ENCODE measurements at places on chromosomes 7 and 10.

DNA sequence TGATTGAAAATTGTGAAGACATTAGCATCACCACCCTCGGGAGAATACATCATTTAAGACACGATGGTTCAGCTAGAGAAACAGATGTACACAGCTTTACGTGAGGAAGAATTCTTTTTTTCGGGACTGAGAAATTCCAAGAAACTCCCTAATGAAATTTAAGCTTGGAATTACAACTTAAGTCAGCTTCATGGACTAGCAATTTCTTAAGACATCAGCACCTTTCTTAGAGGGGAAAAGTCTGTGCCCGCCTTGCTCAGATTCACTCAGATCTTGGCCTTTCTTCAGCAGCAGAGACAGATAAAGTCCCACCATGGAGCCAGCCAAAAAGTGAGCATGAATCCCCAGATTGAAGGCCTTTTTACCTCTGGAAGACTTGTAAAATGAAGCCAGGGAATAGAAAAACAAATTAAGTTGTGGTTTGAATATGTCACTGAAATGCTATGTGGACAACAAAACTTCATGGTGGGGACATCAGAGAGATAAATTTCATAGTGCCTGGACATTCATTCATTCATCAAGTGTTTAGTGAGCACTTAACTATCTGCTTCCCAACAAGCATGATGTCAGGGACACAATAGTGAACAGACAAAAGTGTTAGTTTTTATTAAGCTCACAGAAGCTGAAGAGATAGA lies 32.1 kb downstream of the PRKG1 start:
- DNase-seq = no peak

DNA sequence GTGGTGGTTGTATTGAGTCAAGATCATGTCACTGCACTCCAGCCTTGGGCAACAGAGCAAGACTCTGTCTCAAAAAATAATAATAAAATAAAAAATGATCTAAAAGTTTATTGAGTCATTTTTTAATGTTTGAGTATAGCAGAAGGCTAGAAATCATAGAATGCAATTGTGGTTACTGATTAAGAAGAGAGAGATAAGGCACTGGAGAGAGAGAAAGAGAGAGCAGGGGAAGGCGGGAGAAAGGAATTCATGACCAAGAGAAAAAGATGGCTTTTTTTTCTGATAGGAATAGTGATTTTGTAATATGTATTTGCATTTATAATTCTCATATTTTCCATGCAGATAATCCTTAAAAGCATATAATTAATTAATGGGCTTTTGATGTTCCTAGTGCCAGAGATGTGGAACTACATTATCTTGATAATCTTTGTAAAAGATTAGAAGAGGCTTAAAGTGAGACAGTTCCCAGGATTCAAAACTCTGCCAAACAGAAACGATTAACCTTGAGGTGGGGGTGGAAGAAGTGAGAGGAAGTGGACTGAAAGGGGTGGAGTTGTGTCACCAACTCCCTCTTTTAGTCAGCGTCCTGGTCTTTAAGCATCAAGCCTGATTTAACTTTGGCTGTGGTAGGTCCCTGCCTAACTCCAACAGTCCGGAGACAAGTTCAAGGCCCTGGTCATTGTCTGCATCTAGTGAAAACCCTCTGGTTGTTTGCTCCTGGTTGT lies 76.2 kb downstream of the CHN2 start:
- DNase-seq = no peak

- no peak for DNase-seq
These were observed 168.2 kb downstream of the SKAP2 start for GRCh38 chr7:26696161-26696560.

GRCh38 chr10:26831936-26832335 lies 28.8 kb downstream of the ABI1 start:
- no peak for DNase-seq

GRCh38 chr7:29463504-29464158 lies 100.0 kb upstream of the PRR15 start:
- no peak for DNase-seq

GRCh38 chr7:3560495-3560894 lies 259.4 kb downstream of the SDK1 start:
- no peak for DNase-seq

GRCh38 chr7:100089458-100090196 lies 858 bp downstream of the COPS6 start:
- DNase-seq = no peak

DNA sequence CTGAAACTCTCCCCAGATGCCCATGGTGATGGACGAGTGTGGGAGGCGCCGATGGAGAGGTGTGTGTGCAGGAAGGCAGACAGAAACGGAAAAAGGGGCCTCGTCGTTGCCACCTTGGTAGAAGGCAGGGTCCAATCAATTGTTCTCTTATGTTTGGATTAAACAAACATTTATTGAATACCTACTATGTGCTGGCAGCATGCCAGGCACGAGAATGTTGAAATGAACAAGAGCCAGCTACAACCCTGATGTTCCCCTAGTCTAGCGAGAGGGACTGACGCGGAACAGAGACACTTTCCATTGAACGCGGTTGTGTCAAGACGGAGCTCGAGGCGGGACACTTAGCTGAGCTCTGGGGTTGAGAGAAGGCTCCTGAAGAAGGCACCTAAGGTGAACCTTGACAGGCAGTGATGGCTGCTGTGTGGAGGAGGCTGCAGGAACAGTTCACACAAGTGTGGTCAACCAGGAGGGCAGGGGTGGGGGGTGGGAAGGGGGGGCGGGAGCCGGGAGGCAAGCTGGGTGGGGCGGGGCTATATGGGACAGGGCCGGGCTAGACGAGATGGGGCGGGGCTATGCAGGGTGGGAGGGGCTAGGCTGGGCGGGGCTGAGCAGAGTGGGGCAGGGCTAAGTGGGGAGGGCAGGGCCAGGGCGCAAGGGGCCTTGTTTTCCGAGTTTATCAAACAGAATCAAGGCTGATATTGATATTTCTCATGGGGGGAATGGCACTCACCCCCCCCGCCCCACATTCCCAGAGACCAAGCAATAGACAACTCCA lies 181.0 kb downstream of the GATA3 start:
- no peak for DNase-seq

- no peak for DNase-seq
These were observed 33.7 kb downstream of the PRKAG2 start for GRCh38 chr7:151843181-151843580.

Data from inflammatory macrophage treated with lipopolysaccharide for 1 hour (primary cell).